ENCODE measurements at places on chromosomes 2 and 18.

DNA sequence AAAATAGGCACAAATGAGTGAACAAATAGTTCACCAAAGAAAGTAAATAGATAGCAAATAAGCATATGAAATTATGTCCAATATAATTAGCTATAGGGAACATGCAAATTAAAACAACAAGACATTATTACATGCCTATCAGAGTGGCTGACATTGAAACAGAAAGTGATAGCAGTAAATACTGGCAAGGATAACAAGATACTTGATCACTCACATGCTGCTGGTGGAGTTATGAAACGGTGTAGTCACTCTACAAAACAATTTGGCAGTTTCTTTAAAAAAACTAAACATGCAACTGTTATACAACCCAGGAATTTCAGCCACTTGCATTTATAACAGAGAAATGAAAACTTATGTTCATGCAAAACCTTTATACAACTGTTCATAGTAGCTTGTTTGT lies 439.2 kb upstream of the ACVR2A start:
- DNase-seq, result no peak

DNA sequence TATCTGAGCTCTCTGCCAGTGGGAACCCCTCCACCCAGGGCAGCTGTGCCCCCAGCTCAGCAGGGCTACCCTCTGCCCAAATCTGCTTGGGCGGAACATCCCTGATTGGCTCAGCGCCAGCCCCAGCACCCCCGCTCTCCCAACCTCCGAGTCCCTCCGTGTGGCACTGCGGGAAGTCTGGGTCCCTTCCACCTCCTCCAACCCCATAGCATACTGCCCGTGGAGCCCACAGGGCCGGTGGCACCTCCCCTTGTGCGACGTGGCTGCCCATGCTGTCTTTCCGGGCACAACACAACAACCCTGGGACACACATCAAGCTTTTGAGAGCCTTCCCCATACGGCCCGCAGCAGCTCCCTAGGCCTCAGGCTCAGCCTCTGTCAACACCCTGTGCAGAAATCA lies 55.8 kb upstream of the NCK2 start:
- DNase-seq, result no peak

- DNase-seq, result no peak
These were observed 13.3 kb upstream of the GALM start for GRCh38 chr2:38652431-38653273.

DNA sequence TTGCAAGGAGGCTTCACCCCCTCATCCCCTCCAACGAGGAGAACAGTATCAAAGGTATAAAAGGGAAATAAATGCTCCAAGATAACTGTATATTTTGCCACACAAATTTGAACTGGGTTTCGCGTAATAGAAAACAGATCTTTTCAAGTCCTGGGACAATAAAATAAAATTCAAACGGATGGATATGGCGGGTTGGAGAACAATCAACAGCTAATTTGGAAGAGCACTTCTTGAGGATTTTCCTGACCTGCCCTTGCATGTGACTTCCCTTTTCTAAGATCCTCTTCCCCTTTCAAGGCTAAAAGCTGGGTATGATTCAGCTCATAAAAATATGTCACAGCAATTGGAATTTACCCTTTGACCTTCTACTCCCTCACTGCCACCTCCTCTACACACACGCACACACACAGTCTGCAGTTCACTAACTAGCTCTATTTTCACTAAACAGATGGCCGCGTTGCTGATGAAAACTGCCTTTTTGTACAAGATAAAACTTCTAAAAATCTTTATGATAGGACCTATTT lies 386.9 kb downstream of the FIGN start:
- no peak for DNase-seq

DNA sequence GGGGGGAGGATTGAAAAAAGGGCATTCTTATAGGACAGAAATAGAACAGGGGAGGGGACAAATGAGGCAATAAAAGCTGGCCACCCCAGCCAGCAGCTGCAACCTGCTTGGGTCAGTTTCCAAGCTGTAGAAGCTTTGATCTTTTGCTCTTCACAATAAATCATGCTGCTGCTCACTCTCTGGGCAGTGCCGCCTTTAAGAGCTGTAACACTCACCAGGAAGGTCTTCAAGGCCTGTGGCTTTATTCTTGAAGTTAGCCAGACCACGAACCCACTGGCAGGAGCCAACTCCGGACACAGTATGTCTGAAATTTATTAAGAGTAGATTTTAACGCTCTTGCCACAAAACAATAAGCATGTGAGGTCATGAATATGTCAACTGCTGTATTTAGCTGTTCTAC lies 649.9 kb upstream of the RAB6C start:
- DNase-seq, result no peak

GRCh38 chr2:231765496-231765929 lies 15.6 kb downstream of the PDE6D start:
- DNase-seq, result no peak

- DNase-seq, result no peak
These were observed 377.2 kb upstream of the KLHL29 start for GRCh38 chr2:23007631-23008235.

- DNase-seq, result no peak
These were observed 311.8 kb upstream of the ST6GAL2 start for GRCh38 chr2:107197594-107198294.

DNA sequence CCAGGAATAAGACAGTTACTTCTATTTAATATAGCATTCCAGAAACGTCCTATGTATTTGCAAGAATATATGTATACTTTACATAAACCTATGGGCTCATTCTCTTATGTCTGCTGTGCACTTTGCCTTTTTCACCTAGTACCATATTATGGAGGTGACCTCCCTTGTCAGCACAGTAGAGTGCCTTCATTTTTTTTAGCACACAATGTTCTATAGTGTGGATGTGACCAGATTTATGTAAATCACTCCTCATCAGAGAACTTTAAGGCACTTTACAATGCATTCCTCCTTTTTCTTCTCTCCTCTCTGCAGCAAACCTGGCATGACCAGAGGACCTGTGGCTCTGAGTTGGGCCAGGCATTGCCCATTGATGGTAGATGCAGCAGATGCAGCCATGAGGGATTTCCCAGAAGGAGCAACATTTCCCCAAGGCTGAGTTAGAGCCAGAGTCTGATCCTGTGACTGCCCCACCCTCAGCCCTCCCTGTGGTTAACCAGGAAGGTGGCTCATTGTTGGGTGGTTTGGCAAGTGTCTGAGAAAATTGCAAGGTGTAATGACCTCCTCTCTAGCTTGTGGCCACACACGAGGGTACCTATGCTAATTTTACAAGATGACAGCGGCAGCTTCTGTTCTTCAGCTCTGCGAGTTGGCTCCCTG lies 76.5 kb upstream of the DLX2 start:
- no peak for DNase-seq

GRCh38 chr18:64693766-64694165 lies 544.9 kb upstream of the LINC00305 start:
- DNase-seq, result no peak

GRCh38 chr2:149653831-149654445 lies 66.4 kb upstream of the MMADHC start:
- no peak for DNase-seq

- DNase-seq, result peak; percentile 3
These were observed 41.1 kb downstream of the UPP2 start for GRCh38 chr2:158142568-158143332.

DNA sequence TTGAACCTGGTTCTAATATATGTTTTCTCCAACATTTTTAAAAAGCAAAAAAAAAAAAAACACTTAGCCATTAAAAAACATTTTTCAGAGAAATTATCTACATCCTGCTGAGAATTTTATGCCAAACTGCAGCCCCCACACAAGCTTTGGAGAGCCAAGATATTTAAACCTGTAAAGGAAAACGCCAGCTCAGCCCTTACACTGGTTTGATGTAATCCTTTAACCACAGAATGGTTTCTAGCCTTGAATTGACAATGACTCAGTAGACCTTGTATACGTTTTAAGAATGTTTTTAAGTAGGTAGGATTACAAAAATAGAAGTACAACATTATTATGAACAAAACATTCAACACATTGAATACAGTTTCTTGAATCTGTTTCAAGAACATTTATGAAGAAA lies 113.6 kb downstream of the BABAM2 start:
- DNase-seq, result no peak

DNA sequence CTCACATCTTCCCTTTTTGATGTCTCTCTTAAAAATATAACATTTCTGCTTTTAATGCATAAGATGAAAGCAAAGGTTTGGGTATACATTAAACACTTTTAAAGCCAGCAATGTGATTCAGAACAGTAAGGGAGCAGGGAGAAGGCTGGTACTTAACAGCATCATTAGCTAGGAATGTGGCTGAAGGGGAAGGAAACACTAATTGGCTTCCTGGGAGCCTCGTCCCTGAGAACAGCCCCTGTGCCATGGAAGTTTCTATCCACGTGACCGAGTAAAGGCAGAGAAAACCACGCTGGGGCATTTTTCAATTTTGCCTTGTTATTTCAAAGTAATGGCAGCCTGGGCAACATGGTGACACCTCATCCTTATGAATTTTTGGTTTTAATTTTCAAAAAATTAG lies 109.2 kb upstream of the GPC1 start:
- no peak for DNase-seq

DNA sequence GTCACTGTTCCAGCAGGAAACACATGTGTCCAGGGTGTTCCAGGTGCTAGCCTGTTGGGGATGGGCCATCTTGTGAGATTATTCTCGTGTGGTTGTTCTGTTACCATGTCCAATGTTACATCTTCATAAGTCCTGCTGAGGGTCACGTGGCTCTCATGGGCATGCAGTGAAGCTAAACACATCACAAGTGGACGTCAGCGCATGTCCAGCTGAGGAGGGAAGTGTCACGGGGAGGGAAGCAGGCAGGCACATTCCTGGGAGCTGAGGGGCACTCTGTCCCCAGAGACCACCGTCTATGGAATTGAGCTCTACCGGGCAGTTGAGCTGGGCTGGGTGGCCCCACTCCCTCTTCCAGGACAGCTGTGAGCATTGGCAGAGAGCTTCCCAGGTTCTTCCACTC lies 155.3 kb upstream of the TWIST2 start:
- no peak for DNase-seq

GRCh38 chr2:196328088-196328680 lies 156.8 kb upstream of the STK17B start:
- DNase-seq, result no peak

GRCh38 chr2:112591413-112591812 lies 7.0 kb downstream of the CHCHD5 start:
- DNase-seq, result no peak

- DNase-seq, result no peak
These were observed 189.4 kb upstream of the CWC22 start for GRCh38 chr2:180196419-180196977.

DNA sequence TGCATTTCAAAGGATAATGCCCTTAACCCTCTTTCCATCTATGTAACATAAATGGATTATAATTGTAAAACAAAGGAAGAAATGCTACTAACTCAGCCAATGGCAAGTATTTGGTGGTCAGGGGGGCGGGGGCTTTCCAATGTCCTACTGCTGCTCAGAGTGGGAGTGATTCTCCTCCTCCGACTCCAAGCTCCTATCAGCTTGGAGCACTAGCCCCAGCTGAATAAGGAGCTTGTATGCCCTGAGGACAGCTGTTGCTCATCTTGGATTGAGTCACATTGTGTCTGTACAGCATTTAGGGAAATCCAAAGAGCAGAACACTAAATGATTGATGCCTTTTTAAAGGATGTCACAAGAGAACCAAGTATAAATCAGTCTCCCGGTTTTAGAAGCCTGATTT lies 105.6 kb upstream of the ZNF521 start:
- no peak for DNase-seq

GRCh38 chr2:203893401-203893800 lies 25.8 kb downstream of the CTLA4 start:
- no peak for DNase-seq

GRCh38 chr18:44598514-44598913 lies 82.2 kb upstream of the SETBP1 start:
- DNase-seq, result no peak
